ENCODE measurements at places on chromosomes 1 and 21. TPM values are rescaled to one million over a fixed set of nuclear protein-coding genes. Genes with fewer than 3 reads are reported as not detected.

DNA sequence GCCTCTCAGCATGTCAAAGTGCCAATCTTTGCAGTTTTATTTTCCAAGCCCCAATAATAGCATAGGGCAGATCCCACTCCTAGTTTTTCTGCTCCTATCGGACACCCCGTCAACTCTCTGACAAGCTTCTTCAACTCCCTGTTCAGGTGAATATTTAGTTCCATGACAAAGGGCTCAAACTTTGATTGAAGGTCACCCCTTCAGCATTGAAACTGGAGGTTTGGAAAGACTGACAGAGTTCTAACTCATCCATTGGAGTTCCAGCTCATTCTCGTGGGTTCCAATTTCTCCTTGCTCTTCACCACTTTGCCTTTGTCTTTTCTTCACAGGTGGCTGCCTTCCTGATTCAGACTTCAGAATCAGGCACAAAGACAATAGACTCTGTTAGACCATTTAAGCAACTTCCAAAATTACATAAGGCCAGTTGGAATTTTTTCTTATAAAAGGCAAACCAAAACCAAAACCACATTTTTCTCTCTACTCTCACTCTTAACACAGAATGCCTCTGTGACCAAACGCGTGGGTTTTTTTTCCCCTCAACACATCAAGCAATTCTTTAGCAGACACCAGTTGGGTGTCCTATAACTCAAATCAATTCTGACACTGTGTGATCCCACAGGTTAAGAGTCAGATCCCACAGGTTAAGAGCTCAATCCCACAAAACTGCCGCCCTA, 169.3 kb upstream of the USP25 start:
- no peak for DNase-seq

Gene NID1
- 89.3 TPM for total RNA-seq

DNA sequence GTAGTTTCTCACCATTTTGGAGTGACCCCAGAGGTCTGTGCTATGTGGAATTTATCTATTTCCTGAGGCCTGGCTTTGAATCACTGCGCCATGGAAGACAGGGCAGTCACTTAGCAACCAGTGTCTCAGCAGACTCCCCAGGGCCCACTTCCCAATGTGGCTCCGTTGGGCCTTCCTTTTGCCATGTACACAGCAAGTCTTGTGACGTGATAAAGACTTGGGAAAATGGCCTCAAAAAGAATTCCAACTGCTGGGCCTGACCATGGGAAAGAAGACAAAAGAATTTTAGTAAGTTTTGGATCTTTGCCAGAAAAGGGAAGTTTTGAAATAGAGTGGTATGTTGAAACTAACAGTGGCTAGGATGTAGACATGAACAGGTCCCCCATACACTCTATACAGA, 36.2 kb downstream of the TLR5 start:
- no peak for DNase-seq

Gene RPS6KA1
- 23.2 TPM for total RNA-seq
